Right renal cortex interstitium (tissue), 3 donors: ENCODE measurements at places on chromosomes 13 and 19.

- no peak for DNase-seq
These were observed 15.4 kb downstream of the LYL1 start for GRCh38 chr19:13087295-13087694.

- DNase-seq = no peak
These were observed 89.5 kb upstream of the RFC3 start for GRCh38 chr13:33728271-33729037.

DNA sequence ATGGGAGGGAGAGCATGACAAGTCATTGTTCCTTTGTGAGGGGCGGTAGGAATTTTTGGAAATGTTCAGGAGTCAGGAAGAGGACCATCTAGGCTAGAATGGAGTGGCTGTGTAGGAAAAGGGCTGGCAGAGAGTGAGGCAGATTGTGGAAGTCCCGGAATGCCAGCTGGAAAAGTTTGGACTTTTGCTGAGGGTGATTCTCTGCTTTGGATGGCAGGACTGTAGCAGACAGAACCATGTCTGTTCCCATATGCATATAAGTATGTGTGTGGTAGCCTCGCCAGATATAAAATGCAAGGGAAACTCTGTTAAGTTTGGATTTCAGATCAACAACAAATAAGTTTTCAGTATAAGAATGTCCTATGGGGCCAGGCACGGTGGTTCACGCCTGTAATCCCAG is 112.1 kb downstream of the DNAJC15 start:
- DNase-seq = no peak

GRCh38 chr19:50325310-50326100 is 3.7 kb downstream of the KCNC3 start:
- no peak for DNase-seq

- DNase-seq = no peak
These were observed 9.9 kb downstream of the CEACAM4 start for GRCh38 chr19:41616792-41617621.
